ENCODE measurements at places on chromosomes 16 and 17.

DNA sequence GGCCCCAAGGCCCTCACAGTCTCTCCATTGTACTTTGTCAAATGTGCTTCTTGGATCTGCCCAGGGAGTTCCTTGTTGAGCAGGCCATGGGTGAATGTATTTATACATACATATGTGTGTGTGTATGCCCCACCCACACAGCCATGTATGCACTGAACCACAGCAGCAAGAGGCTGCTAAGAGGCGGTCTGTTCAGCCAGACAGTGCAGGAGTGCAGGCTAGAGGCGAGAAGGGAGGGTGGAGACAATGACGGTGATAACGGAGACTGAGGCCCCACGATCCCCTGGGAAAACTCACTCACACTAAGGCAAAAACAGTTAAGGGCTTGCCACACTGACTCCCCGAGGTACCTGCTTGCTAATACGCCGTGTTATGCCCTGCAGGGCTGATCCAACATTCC lies 151.0 kb upstream of the CDC42EP4 start:
- no peak for DNase-seq
- no peaks in the 10 kb centered on the region for H3K4me1 ChIP-seq
- H3K27me3 ChIP-seq = no peaks in the 10 kb centered on the region

DNA sequence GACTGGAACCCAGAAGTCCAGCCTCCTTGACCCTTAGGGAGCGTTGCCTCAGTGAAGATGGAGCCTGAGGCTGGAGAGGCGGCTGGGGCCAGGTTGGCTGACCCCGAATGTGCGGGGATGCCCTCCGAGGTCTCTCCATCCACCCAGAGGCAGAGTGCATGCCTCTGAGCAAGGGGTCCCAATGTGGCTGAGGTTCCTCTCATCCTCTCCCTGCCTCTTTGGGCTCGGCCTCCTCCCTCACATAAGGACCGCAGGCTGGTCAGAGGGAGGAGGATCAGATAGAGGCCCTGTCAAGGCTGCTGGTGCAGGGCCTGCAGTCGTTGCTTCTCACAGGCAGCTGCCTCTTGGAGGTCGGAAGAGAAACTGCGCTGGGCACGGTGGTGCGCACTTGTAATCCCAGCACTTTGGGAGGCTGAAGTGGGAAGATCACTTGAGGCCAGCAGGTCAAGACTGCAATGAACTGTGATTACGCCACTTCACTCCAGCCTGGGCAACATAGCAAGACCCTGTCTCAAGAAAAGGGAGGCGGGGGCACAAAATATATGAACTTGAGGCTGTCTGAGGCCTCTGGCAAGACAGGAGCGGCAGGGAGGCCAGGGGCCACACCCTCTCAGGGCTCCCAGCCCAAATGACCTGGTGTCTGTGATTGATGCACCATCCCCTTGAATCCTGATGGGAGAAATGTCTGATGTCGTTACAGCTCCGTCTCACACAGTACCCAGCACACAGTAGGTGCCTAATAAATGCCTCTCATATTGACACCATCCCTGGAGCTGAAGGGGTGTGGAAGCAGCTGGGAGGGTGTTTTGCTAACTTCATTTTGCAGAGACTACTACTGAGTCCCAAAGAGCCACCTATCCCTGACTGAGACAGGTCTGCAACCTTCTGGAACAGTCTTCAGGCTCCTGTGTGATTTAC lies 220.1 kb upstream of the GSE1 start:
- H3K27me3 ChIP-seq = peaks cover 12% of the 10 kb centered on the region
- no peaks in the 10 kb centered on the region for H3K36me3 ChIP-seq
- no peak overlapping the region for H3K4me3 ChIP-seq

GRCh38 chr17:44905006-44906000 lies 6.1 kb upstream of the EFTUD2 start:
- DNase-seq = no peak
- no peaks in the 10 kb centered on the region for H3K36me3 ChIP-seq
- H3K4me3 ChIP-seq = no peak overlapping the region
- H3K4me1 ChIP-seq = peaks cover 2% of the 10 kb centered on the region
- peaks cover 4% of the 10 kb centered on the region for H3K27me3 ChIP-seq
- H3K27ac ChIP-seq = no peak overlapping the region

DNA sequence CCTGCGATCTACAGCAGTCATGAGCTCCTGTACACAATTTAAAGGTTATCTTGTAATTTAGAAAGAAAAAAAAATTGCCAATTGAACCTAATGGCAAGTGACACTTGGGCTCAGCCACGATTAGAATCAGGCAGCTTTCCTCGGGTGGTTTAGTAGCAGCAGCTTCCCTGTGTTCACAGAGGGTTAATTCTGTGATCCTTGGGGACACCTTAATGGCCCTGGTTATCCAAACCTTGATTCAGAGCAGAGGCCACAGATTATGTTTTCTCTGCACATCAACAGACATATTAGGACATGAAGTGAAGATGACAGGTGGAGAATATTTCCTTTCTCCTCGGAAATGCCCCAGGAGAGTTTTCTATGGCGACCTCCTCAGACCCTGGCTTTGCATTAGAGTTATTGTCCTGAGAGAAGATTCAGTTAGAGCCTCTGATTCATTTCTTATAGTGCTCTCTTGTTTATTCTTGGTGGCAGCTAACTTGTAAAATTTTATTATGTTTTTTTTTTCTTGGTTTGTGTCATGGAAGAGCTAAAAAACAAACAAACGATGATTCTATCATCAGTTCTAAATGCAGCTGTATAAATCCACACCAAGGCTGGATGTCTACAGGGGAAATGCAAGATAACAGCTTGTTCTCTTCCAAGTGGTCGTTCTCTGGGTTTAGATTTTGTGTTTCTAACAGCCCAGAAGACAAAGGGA lies 351.2 kb upstream of the DYNLRB2 start:
- no peaks in the 10 kb centered on the region for H3K36me3 ChIP-seq
- DNase-seq = no peak
- H3K4me1 ChIP-seq = no peaks in the 10 kb centered on the region
- H3K27ac ChIP-seq = no peak overlapping the region
- H3K27me3 ChIP-seq = peaks cover 7% of the 10 kb centered on the region

GRCh38 chr16:65195998-65196397 lies 74.1 kb upstream of the CDH11 start:
- H3K27ac ChIP-seq = no peak overlapping the region
- no peak for DNase-seq

- H3K4me3 ChIP-seq = peak within 1 kb of the TSS; percentile 85
- no peaks in the 10 kb centered on the region for H3K36me3 ChIP-seq
- H3K27ac ChIP-seq = no peak within 1 kb of the TSS
Measured at GRCh38 chr16:15434425-15435215, at the start of gene BMERB1. TSS of gene BMERB1 (plus strand) at chr16:15434588. CDS start at chr16:15434654, 66 bp downstream.

Data from activated B cell treated with CpG ODN at 0.5 μM for 24 hours (primary cell).